Left ventricle myocardium inferior (tissue), 1 donor: ENCODE measurements at places on chromosomes 7 and 10. TPM values are rescaled to one million over a fixed set of nuclear protein-coding genes. Genes with fewer than 3 reads are reported as not detected.
A peak's percentile ranks its signal among the peaks of the same experiment; 100 is the strongest.

- H3K36me3 ChIP-seq, result no peaks in the 10 kb centered on the region
- H3K4me1 ChIP-seq, result no peaks in the 10 kb centered on the region
- H3K4me3 ChIP-seq, result no peak overlapping the region
- no peak overlapping the region for H3K27ac ChIP-seq
- H3K27me3 ChIP-seq, result peaks cover 9% of the 10 kb centered on the region
These were observed 179.5 kb upstream of the PLXNA4 start for GRCh38 chr7:132755538-132756483.

GRCh38 chr10:121753726-121754476 lies 155.7 kb upstream of the FGFR2 start:
- no peaks in the 10 kb centered on the region for H3K27me3 ChIP-seq
- peaks cover 28% of the 10 kb centered on the region for H3K36me3 ChIP-seq
- no peak overlapping the region for H3K4me3 ChIP-seq
- H3K4me1 ChIP-seq, result peaks cover 11% of the 10 kb centered on the region

GRCh38 chr7:101232141-101232850 lies 5.3 kb downstream of the CLDN15 start:
- H3K4me3 ChIP-seq, result peak overlapping the region; percentile 50
- H3K27ac ChIP-seq, result peak overlapping the region; percentile 23
- no peaks in the 10 kb centered on the region for H3K27me3 ChIP-seq
- H3K36me3 ChIP-seq, result peaks cover 23% of the 10 kb centered on the region
- peaks cover 29% of the 10 kb centered on the region for H3K4me1 ChIP-seq
- DNase-seq, result no peak

- H3K27ac ChIP-seq, result no peak overlapping the region
- H3K36me3 ChIP-seq, result no peaks in the 10 kb centered on the region
- peaks cover 10% of the 10 kb centered on the region for H3K4me1 ChIP-seq
These were observed 9.6 kb downstream of the GDF10 start for GRCh38 chr10:47309408-47310089.

GRCh38 chr10:103793429-103793828 lies 61.9 kb downstream of the SH3PXD2A start:
- DNase-seq, result peak; percentile 7
- H3K36me3 ChIP-seq, result peaks cover 8% of the 10 kb centered on the region
- peaks cover 48% of the 10 kb centered on the region for H3K4me1 ChIP-seq
- no peaks in the 10 kb centered on the region for H3K27me3 ChIP-seq
- no peak overlapping the region for H3K4me3 ChIP-seq

Gene ZEB1
- 85.4 TPM for total RNA-seq

DNA sequence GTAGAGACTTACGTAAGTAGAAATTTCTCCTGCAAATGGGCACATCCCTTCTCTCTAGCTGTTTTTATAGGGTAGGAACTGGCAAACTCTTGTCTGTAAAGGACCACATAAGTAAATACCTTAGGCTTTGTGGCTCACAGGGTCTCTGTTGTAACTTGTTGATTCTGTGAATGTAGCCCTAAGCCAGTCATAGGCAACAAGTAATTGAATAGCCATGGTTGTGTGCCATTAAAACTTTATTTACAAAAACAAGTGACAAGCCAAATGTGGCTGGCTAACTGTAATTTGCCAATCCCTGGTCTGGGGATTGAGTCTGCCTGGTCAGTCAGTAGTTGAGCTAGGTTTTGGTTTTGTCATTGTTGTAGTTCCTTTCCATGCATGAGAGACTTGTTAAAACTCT lies 5.3 kb upstream of the KLF6 start:
- no peak overlapping the region for H3K4me3 ChIP-seq
- H3K27me3 ChIP-seq, result no peaks in the 10 kb centered on the region
- H3K36me3 ChIP-seq, result no peaks in the 10 kb centered on the region
- DNase-seq, result no peak
- H3K27ac ChIP-seq, result no peak overlapping the region
- H3K4me1 ChIP-seq, result peaks cover 17% of the 10 kb centered on the region

DNA sequence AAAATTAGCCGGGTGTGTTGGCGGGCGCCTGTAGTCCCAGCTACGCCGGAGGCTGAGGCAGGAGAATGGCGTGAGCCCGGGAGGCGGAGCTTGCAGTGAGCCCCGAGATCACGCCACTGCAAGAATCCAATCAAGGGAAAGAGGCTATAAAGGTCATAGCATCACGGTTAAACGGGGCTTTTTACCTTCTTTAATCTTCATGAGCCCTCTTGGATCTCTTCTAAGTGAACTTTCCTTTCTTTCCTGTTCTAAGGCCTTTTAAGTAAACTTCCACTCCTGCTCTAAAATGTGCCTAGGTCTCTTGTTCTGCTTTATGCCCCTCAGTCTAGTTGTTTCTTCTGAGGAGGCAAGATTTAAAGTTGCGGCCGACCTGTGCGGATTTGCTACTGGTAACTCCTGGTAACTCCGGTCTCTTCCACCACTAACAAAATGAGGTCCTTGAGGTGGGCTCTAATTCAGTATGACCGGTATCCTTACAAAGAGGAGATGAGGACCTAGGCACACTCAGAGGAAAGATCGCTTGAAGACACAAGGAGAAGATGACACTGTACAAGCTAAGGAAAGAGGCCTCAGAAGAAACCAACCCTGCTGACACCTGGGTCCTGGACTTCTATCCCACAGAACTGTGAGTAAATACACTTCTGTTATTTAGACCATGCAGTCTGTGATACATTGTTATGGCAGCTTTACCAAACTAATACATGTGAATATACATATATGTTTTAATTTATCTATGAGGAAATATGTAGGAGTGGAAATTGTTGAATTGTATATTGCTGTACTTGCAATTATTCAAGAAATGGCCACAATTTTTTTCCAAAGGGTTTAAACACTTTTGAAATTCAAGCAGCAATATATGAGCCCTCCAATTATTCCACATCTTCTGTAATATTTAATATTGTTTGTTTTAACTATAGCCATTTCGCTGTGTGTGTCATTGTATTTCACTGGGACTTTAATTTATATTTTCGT lies 331.5 kb upstream of the CNTNAP2 start:
- H3K36me3 ChIP-seq, result no peaks in the 10 kb centered on the region
- no peak overlapping the region for H3K27ac ChIP-seq
- H3K4me3 ChIP-seq, result no peak overlapping the region
- no peaks in the 10 kb centered on the region for H3K4me1 ChIP-seq

DNA sequence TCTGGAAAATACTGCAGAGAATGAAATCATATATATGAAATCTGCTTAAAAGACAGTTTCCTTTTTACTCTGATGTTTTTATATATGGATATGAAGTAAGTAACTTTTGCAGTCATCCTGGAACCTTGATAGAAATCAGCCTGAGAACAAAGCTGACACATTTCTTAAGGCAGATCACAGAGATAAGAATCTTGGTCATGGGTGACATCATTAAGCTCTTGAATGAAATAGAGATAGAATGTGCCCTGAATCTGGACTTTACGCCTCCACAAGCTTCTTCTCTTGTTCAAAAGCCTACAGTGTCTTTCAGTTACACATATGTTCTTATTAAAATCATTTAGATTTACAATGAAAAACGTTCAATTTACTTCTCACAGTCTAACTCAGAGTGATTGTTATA lies 319.1 kb upstream of the CNTNAP2 start:
- H3K4me3 ChIP-seq, result no peak overlapping the region
- H3K36me3 ChIP-seq, result no peaks in the 10 kb centered on the region
- H3K27me3 ChIP-seq, result no peaks in the 10 kb centered on the region
- H3K27ac ChIP-seq, result no peak overlapping the region
- no peaks in the 10 kb centered on the region for H3K4me1 ChIP-seq

Gene NME8
- not detected for total RNA-seq

- H3K4me3 ChIP-seq, result no peak overlapping the region
- no peaks in the 10 kb centered on the region for H3K4me1 ChIP-seq
- H3K27ac ChIP-seq, result no peak overlapping the region
- no peaks in the 10 kb centered on the region for H3K36me3 ChIP-seq
These were observed 180.3 kb downstream of the ELFN1 start for GRCh38 chr7:1850111-1850975.
